ENCODE measurements at places on chromosomes 3 and 15.

- ATAC-seq: peak; percentile 19
Observed at GRCh38 chr15:85793641-85794597, 806 bp downstream of the KLHL25 start.

DNA sequence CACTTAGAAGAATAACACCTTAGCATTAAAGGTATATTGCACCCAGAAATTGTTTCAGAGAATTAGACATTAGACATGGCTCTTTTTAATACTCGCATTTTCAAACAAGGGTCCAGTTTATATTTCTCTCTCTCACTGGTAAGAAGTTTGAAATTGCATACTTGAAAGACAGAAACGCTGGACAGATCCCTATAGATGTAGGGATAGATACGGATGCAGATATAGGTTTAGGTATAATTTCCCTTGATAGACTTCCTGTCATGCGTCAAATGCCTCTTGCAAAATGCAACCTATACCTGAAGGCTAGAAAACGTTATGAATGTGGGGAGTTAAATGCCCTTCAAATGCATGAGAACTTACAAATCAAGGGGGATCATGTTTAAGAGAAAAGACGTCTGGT is 99.4 kb upstream of the BCL6 start:
- no peak for ATAC-seq

DNA sequence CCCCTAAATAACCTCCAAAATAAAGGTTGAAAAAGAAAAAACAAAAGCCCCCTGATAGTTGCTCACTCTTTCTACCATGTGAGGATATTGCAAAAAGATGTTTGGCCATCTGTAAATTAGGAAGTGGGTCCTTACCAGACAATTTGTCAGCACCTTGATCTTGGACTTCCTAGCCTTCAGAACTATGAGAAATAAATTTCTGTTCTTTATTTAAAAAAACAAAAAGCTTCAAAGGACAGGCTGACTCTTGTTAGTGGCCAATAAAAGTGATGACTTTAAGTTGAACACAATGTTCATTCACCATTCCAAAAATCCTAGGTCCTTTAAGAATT is 103.5 kb downstream of the CBLB start:
- ATAC-seq: no peak

DNA sequence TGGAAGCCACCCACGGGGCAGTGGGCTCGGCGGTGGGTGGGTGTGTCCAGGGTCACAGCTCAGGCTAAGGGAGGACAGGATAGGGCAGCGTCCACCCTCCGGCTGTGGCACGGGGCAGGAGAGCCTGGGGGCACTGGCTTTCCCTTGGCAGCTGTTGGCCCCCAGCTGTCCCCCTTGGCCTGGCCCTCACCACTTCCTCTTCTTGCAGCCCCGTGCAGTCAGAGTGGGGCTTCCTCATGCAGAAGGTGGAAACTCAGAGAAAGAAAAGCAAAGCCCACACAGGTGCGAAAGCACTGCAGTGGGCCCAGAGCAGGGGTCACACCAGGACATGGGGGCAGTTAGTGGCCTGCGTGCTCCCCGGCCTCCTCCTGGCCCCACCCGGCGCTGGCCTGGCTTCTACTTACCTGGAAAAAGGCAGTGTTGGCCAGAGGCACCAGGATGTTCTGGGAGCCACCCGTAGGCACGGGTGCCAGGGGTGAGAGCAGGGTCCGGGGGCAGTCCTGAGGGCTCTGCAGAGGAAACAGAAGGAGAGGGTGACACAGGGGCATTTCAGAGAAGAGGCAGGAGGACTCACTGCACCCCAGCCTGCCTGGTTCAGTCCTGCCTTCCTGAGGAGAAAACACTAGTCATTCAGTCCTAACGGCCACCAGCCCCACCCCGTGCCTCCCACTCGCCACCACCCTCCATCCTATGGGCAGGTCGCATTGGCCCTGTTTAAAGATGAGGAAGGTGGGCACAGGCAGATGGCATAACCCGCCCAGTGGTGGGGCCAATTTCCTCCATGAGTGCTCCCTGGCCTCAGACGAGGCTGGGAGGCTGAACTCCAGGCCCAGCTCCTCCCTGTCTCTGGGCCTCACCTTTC is 28.3 kb downstream of the PLXND1 start:
- ATAC-seq: peak; percentile 44

DNA sequence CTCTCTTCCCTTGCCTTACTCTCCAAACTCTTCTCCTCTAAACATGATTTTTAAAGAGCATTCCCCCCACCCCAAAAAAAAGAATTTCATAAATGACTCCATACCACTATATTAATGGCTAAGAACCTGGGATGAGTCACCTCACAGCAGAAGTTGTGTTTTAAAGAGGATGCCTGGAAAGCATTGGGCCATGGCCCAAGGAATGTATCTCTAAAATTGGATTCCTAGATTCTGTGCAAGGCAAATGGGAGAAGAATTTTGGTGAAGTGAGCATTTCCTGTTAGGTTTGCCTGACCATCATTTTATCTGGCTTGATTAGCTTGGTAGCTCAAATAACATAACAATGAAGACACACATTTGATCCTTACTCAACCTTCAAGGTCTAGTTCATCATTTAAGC is 251.4 kb downstream of the NR1D2 start:
- no peak for ATAC-seq

DNA sequence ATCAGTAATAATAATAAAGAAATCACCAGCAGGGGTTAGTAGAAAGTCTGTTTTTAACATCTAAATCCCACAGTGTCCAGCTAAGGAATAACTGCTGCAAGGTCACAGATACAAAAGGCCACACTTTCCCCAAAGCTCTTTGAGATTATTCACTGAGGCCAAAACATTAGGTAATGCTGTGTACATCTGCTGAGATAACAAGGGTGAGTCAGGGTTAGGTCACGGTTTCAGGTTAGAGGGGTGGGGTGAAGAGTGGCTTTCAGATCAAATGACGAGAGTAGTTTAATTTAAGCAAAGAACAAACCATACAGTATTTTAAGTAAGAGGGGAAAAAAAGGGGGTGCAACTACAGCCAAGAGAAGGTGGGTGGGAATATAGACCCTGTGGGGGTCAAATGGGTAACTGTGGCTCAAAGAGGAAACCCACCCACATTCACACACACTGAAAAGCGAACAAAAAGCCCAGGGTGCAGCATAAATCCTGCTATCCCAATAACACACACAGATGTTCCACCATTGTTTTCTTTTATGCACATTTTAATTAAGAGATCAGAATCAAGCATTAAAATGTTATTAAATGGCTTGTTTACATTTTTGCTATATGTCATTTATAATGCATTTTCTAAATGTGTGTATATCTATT is 412.9 kb downstream of the TIGIT start:
- peak; percentile 60 for ATAC-seq

GRCh38 chr3:151166161-151166560 is 36.9 kb downstream of the GPR171 start:
- no peak for ATAC-seq

DNA sequence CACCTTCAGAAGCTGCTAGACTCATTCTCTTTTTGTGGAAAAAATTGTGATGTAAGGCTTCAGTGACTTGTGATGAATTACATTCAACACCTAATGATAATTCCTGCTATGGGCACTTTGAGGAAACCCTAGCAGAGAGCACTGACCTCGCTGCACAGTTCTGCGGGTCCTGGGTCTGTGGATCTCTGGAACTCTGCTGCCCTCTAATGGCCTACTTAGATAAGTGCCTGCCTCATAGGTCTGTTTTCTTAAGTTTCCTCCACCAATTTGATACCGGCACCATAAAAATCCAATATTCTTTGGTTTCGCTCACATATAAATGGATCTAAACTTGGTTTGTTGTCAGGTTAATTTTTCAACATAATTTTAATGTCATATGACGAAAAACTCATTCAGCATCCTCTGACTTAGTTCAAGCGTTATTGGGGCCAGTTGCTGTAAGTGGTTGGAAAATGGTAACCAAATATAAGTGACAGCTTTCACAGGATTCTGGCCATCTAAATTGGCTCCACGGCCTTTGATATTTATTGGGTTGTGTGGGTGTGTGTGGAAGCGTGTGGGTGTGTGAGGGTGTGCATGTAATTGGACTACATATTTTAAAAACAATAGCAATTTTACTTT is 10.4 kb downstream of the SLITRK3 start:
- peak; percentile 81 for ATAC-seq

GRCh38 chr15:98519767-98520550 is 128.4 kb upstream of the IGF1R start:
- no peak for ATAC-seq
